ENCODE measurements at places on chromosomes 12 and 14. TPM values are rescaled to one million over a fixed set of nuclear protein-coding genes. Genes with fewer than 3 reads are reported as not detected.

Gene C14orf132
- total RNA-seq = 2.6 TPM

Gene NELL2
- not detected for total RNA-seq

- DNase-seq = peak; percentile 32
Measured at GRCh38 chr12:28172434-28173030, 17.7 kb upstream of the CCDC91 start.

GRCh38 chr12:42737398-42737797, 147.9 kb upstream of the PRICKLE1 start:
- DNase-seq = no peak

DNA sequence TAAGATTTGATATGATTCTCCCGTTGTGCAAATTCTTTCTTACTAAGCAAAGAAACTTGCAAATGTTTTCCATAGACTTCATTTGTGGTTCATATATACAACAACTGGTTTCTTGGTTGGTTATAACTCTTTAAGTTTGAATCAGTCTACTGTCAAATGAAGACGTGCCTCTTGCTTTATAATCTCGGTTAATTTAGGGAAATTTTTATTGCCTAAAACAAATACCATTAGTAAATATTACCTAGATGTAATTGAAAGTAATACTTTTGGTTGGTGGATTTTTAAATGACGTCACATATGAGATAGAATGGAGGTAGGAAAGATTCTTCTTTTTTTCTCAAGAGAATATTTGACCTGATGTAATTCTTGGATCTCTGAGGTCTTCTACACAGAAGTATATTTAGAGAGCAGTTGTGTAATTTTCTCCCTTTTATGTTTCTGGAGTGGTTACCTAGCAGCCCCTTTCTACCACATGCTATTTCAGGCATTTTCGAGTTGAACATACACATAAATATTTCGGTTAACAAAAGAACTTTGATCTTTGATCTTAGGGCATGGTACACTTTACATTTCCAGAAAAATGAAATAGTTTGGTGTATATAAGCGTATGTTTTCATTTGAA, 1.7 kb downstream of the ATF7IP start:
- no peak for DNase-seq

Gene ITGA5
- 1,153 TPM for total RNA-seq

DNA sequence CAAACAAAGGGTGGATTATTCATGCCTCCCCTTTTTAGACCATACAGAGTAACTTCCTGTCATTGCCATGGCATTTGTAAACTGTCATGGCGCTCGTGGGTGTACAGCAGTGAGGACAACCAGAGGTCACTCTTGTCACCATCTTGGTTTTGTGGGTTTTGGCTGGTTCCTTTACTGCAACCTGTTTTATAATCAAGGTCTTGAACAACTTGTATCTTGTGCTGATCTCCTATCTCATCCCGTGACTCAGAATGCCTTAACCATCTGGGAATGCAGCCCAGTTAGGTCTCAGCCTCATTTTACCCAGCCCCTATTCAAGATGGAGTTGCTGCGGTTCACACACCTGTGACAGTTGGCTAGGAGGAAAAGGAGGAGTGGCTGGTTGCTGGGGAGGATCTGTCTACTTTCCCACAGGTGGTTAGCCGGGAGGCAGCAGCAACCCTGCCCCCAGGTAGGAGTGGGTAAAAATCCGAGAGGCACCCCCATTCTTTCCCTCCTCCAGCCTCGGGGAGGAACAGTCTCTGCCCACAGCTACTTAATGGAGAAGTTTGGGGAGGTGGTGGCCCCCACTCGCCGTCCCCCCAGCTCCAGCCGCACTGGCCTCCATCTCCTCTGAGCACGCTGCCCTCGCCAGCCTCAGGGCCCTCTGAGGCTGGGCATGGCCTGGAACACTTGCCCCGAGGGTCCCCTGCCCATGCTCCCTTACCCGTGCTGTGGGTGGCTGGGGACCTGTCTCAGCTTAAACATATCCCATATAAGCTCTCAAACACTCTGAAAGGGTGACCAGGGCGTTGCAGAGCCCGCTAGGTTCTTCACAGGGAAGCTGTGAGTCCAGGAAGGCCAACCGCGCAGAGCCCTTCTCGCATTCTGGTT, 41.7 kb downstream of the SMIM41 start:
- DNase-seq = no peak

DNA sequence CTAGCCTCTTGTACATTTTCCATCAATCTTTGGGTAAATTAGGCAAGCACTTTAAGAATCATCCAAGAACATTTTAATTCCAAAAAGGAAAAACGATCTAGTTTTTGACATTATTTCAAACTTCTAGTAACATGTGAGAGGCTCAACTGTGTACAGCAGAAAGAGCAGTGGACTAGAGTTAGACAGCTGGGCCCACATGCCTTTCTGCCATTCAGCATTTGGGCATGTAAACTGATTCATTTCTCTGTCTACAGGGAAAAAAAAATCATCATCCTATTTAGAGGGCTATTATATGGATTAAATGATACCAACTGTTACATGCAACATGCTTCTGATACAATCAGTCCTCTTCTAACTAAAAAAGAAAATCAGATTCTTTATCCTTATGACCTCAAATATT, 17.7 kb downstream of the ATP2B1 start:
- no peak for DNase-seq

DNA sequence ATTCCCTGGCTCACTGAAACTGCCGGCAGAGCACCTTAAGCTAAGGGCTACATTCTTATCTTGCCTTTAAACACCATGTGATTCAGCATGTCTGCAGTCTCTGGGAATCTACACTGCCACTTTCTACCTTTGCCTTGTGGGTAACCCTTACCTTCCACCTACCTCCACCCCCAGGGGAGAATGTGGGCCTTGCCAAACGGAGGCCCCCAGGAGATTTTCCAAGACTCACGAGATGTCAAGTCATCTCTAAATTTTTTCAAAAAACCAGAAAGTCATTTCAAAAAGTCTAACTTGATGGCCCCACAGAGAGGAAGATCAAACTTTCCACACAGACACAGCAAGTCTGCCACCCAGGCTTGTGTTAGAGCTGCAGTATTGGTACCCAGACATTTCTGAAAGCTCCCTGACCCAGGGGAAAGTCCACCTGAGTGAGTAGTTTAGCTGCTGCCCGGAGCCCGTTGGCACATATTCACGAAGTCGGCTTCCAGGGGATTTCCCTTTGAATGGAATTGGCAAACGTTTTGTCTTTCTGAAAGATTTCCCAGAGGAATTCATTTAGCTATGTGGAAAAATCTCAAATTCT, 4.7 kb upstream of the PSMA6 start:
- no peak for DNase-seq

DNA sequence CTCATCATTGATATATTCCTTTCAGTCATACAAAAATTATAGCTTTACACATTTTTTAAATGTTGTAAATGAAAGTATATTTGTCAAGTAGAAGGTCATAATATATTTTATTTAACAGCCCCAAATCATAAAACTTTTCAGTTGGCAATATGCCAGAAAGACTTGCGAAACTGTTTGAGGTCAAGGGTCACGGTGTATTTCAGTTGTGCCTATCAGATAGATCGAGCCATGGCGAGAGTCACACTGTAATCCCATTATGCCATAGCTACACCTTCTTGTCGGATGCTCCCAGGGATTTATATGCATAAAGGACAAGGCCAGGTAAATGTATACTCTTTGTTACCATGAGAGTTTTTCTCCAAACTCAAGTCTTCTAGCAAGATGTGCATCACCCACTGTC, 26.7 kb upstream of the G2E3 start:
- no peak for DNase-seq

- no peak for DNase-seq
Measured at GRCh38 chr14:35020713-35021112, 25.4 kb upstream of the FAM177A1 start.

GRCh38 chr12:26711072-26711471, 121.9 kb downstream of the ITPR2 start:
- DNase-seq = no peak

GRCh38 chr14:22653012-22653621, 9.0 kb upstream of the OR6J1 start:
- DNase-seq = peak; percentile 36

GRCh38 chr14:104316121-104316722, 177.8 kb downstream of the KIF26A start:
- no peak for DNase-seq

DNA sequence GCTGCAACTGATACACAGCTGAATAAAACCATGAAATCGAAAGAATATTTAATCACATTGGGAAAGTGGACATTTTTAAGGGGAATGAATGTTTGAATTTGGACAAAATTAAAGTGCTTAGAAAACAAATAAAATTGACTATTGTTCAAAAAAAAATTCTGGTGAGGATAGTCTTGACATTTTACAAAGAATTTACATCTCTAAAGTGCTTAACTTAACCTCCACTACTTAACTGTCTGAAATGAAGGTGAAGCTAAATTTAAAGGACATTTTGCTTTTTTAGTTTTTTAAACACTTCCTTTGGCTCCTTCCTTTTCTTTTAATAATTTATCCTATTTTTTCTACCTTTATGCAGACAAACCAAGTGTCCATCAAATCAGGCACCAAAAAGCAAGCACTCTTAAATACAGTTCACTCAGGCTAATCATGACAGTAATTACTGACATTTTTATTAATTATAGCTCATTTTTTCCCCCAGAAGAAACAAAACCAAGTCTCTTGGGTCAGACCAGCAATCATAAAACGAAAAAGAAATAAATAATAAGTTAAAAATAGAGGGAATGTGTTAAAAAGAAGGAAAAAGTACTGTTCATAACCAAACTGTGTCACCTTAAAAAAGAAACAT, 5.7 kb upstream of the CCND2 start:
- DNase-seq = no peak

GRCh38 chr12:22248571-22249115, 85.9 kb downstream of the ST8SIA1 start:
- DNase-seq = no peak

Gene PROX2
- not detected for total RNA-seq

DNA sequence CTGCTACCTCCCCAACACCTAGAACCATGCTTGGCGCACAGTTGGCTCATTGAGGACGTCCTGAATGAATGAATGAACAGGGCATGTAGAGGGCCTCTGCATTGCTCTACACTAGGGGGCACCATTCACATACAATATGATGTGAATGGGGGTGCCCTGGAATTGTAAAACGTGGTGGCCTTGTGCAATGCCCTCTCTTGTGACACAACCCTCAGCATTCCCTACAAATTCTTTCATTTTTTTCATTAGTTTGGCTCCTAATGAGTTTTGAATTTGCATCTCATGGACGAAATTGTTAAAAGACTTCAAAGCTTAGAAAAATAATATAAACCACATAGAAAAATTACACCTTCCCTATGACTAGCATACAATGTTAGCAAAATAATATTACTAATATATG, 2.3 kb upstream of the DIO2 start:
- peak; percentile 1 for DNase-seq

Gene STXBP6
- 0.04 TPM for total RNA-seq

Gene GRIN2B
- total RNA-seq = not detected

Gene OTX2
- total RNA-seq = not detected

GRCh38 chr14:92340071-92340470, 17.1 kb downstream of the SLC24A4 start:
- no peak for DNase-seq

GRCh38 chr12:104643819-104644669, 187.3 kb downstream of the CHST11 start:
- no peak for DNase-seq

- DNase-seq = peak; percentile 69
Measured at GRCh38 chr14:90140956-90141316, 79.1 kb downstream of the KCNK13 start.

DNA sequence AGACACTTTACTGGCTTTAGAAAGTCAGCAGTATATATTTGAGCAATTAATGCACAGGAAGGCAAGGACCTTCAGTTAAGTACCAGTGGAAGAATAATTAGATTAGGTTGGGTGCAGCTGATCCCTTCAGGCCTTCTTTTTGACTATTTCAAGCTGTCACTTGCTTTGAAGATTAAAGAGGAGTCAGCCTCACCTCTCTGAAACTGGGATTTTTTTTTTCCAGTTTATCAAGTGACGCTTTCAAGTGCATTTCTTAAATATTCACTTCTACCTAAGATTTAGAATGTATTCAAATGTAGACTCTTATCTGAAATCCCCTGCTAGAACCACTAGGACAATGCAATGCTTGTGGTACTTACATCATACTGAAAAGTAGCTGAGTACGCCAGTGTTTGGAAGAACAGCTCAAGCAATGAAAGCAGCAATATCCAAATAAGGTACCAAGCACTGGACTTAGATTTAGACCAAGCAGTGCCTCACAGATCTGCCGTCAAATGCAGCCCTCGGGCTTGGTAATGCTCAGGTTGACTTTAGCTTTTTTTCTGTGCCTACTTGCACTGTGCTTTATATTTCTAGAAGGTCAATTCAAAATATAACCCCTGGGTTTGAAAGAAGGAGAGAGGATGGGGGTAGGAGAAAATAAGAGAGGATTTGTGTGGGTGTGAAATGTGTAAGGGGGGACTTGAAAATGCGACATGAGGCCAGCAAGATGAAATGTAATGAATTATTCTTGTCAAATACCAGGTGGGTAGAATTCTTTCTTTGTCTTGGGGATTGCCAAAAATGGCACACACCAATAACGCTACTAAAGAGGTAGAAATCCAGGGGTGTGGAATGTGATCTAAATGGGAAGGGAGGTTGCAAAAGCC, 3.7 kb upstream of the FERMT2 start:
- no peak for DNase-seq

Gene TMEM253
- not detected for total RNA-seq

- DNase-seq = no peak
Measured at GRCh38 chr14:102965971-102966655, 43.6 kb downstream of the AMN start.

GRCh38 chr12:115335048-115335447, 651.1 kb upstream of the TBX3 start:
- no peak for DNase-seq

Gene SMIM41
- total RNA-seq = 0.21 TPM

Gene BHLHE41
- total RNA-seq = 0.26 TPM

DNA sequence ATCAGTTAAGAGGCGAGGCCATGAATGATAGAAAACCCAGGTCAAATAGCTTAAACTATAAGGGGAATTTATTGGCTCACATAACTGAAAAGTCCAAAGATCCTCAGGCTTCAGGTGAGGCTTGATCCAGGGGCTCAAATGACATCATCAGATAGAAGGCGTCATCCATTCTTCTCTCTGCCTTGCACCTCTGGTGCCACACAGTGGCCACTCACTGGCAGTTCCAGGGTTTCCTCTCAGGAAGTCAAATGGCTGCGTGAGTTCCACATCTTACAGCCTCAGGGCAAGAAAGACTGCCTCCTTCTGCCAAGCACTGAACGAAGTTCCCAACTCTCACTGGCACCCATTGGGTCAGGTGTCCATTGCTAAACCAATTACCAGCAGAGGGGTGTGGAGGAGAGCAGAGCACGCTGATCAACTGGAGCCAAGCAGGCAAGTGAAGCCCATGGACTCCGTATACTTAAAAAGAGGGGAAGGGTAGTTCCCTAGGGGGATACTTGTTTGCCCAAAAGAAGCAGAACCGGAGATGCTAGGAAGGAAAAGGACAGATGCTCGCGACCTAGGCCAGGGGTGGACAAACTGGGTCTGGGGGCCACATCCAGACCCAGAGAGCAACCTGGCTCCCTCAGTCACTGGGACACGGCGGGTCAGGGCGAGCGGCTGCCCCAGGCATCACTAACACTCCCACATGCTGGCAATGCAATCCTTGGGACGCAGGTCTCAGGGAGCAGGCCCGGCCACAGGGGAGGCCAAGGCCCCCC, 69.3 kb downstream of the SERPINA3 start:
- peak; percentile 36 for DNase-seq
